ENCODE measurements at places on chromosomes 11 and 22.

DNA sequence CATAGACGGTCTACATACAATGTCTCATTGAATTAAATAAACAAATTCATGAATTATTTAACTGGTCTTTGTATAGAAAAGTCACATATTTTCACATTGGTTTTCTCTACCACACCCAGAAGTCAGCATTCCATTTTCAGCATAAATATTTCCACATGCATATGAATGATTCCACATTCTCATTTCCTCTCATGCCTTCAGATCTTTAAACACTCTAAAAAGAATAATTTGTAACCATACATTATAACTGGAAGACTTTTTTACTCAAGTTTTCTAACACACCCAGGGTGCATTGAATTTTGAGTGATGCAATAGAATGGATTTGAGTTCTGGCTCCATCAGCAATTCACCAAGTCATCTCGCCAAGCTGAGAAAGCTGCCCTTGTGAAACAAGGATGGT, 501.8 kb upstream of the TENM4 start:
- no peak for DNase-seq

- DNase-seq = no peak
Observed at GRCh38 chr11:95121698-95122097, 32.1 kb downstream of the ENDOD1 start.

DNA sequence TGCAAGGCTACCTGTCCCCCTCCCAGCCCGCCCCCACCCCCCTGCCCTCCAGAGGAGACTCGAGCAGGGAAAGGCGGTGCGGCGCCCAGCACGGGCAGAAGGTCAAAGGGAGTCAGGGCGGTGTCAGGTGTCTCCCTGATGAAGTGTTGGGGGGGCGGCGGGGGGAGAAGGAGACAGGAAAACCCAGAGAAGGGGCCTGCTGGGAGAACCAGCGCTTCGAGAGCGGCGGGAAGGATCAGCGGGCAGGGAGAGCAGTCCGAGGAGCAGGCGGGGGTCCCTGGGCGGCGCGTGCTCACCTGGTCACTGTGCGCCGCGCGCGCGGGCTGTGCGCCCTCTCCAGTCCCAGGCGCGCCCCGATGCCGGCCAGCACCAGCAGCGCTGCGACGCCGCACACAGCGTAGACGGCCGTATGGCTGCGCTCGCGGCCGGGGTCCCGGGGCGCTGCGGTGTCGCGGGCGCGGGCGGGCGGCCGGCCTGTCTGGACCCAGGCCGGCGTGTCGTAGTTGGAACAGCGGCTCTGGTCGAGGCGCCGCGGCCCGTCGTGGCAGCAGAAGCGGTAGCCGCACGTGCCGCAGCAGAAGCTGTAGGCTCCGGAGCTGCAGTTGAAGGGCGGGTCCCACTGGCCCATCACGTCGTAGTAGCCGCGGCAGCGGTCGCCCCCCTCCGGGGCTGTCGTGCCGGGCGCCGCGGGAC, 886 bp downstream of the SHISA8 start:
- no peak for DNase-seq

GRCh38 chr11:115931548-115932083, 427.4 kb upstream of the CADM1 start:
- DNase-seq = no peak

- DNase-seq = peak; percentile 36
Observed at GRCh38 chr11:59216641-59217564, 4.2 kb upstream of the MPEG1 start.

DNA sequence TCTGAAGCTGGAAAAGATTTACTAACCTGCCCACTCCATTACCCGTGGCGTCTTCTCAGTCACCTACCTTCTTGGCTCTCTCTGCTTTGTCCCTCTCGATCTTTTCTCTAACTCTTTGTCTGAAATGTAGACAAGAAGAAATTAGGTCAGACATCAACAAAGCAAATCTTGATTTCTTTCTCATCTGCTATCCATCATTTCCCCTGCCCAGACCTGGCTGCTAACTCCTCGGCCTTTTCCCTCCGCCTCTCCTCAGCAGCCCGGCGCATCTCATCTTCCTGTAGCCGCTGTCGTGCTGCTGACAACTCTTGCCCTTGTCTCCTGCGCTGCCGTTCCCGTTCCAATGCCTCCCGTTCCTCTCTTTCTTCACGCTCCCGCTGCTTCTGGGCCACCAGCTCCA, 1.2 kb downstream of the UBXN1 start:
- DNase-seq = no peak

GRCh38 chr22:40387746-40388145, 17.4 kb downstream of the SGSM3 start:
- DNase-seq = no peak

DNA sequence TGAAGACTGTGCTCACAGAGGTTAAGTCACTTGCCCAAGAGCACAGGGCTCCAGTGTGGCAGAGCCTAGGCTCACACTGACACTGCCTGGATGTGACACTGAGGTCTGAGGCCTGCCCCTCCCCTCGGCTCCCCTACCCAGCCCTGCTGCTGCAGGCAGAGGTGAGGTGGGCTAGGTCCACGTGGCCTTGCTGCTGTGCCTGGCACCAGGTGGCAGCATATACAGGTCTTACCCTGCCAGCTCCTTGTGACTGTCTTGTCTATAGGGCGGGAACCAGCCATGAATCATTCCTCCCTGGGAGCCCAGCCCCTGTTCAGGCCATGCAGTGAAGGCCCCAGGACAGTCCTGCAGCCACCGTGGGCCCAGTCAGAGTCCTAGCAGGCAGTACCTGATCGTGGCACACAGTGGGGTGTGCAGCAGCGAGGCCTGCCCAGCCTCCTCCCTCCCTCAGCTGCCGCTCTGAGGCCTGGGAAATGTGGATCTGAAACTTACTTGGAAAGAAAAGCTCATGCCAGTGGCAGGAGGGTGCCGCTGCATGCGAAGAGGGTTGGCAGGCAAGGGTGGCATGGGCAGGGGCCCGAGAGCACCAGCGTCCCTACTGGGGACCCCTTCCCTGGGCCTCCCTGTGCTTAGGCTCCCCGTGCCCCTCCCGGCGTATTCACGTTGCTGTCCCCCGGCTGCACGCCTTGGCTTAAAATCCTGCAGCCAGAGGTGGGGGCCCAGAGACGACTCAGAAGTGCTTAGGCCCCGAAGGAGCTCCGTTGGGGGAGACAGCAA, 1.2 kb upstream of the CERK start:
- DNase-seq = no peak

GRCh38 chr11:86511086-86511551, 136.4 kb downstream of the CCDC81 start:
- peak; percentile 84 for DNase-seq

- peak; percentile 27 for DNase-seq
Observed at GRCh38 chr11:59053387-59053786, 32.7 kb upstream of the GLYATL1B start.

DNA sequence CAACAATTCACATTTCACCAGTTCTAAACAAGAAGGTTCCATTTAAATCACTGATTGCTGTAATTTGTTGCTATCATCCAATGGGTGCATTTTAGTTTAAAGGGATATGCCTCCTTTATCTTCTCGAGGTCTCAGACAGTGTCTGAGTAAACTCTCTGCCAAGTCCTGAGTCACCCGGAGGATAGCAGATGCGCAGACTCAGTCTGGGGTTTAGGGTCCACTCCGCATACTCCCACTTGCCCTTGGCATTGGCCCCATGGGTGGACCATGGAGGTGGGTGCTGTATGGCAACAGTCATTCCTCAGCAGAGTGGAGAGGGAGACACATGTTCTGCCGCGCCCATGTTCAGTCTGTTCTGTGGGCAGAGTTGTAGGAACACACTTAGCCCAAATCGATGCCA, 65.4 kb upstream of the CRTAM start:
- no peak for DNase-seq

- no peak for DNase-seq
Observed at GRCh38 chr22:26479043-26479791, 4.4 kb downstream of the HPS4 start.

DNA sequence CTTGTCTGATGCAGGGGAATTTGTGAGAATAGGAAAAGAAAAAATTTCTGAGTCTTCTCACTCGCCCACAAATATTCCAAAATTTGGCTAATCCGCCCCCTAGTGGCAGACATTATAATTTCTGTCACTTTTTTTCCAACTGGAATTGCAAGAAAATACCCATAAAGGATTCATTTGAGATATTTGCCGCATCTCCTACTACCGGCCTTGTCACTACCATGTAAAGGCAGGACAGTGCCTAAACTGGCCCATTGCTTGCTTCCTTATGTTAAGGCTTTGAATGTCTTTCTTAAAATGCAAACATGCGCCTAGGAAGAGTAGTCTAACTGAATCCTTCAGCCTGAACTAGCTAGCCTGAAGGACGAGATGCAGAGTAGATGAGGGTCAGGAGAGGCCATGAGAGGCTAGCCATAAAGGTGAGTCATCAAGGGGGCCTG, 9.3 kb upstream of the CEP295 start:
- DNase-seq = peak; percentile 52

GRCh38 chr11:7569044-7569443, 55.2 kb downstream of the PPFIBP2 start:
- DNase-seq = no peak

- DNase-seq = no peak
Observed at GRCh38 chr11:99565333-99565732, 544.6 kb downstream of the CNTN5 start.

DNA sequence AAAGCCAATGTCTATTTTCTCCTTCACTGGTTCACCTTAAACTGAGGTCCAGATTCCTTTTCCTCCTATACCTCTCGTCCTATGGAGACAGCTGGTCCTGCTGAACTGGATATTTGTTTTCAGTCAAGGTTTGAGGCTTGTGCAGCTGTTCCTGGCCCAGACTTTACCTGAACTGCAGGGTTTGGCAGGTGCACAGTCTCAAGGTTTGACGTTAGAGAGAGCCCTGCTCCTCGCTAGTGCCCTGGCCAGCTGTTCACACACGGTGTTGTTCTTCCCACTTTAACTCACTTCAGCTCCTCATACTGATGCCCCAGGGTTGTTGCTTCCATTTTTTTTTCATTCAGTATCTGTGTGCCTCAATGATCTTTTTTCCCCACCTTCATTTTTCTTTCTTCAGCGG, 74.0 kb upstream of the TTC12 start:
- no peak for DNase-seq

DNA sequence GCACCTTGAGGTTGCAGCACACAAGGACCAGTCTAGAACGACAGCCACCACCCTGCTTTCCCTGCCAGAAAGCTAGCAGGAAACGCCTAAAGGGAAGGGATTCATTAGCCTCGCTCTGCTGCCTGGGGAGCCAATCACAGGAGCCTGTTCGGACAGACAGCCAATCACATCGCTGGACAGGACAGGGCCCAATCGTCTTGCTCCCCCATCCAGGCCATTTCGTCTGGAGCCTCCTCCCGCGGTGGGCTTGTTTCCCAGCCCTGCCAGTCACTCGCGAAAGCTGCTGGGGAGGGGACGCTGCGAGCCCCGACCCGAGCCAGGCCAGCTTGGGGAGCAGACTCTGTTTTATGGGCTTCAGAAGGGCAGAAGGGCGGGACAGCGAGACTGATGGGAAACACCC, 79.8 kb upstream of the NCAM1 start:
- peak; percentile 78 for DNase-seq

- no peak for DNase-seq
Observed at GRCh38 chr22:38716271-38716670, 10.5 kb downstream of the GTPBP1 start.

Data from foreskin melanocyte (primary cell).